Kidney tubule cell (primary cell): ENCODE measurements at places on chromosomes 1 and 21.

DNA sequence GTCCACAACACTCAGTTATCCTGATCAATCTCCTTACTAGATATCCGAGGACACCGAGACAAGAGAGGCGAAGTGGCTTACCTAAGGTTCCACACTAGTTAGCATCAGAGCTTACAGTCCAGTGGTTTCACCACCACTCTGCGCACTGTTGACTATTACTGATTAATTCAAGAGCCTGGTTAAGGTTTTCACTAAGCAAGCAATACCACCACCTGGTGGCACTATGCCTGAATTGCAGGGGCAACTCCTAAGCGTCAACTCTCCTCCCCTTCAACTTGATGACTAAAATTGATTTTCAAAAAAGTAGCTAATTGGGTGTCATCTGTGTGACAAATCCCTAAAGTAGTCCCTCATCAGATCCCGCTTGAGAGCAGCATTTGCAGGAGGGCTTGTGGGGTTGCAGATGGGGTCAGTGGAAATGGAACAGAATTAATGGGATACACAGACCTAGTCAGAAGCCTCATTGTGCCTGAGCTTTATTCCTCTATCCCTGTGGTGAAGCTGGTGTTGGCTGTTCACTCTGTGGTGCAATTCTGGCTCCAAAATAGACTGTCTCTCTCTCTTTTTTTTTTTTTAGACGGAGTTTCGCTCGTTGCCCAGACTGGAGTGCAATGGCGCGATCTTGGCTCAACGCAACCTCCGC, 9.1 kb downstream of the TTC22 start:
- peak; percentile 64 for DNase-seq

DNA sequence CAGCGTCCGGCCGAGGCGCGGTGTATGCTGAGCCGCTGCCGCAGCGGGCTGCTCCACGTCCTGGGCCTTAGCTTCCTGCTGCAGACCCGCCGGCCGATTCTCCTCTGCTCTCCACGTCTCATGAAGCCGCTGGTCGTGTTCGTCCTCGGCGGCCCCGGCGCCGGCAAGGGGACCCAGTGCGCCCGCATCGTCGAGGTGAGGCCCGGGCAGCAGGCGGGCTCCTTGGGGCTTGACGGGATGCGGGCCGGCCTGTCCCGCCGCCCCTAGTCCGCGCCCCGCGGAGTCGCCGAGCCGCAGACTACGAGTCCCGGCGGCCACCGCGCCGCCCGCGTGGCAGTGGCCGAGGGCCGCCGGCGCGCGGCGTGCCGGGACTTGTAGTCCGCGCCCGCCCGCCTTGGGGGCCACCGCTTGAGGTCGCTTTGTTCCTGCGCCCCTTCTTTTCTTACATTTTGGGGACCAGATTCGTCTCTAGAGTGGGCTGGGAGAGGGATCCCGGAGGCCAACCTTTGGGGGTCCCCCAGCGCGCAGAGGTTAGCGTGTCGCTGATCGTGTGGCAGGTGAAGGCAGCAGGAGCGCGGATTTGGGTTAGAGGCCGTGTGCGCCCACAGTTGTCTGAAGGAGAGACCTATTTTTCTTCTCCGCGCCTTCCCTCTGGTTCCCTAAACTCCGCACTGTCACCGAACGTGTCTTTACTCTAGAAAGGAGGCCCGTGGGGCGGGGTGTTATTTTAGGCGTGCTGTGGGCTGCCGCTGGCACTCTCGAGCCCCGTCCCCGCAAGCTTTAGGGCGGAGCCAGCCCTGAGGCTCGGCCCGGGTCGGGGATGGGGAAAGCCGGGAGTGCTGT, 553 bp downstream of the CMPK1 start:
- DNase-seq, result peak; percentile 83

DNA sequence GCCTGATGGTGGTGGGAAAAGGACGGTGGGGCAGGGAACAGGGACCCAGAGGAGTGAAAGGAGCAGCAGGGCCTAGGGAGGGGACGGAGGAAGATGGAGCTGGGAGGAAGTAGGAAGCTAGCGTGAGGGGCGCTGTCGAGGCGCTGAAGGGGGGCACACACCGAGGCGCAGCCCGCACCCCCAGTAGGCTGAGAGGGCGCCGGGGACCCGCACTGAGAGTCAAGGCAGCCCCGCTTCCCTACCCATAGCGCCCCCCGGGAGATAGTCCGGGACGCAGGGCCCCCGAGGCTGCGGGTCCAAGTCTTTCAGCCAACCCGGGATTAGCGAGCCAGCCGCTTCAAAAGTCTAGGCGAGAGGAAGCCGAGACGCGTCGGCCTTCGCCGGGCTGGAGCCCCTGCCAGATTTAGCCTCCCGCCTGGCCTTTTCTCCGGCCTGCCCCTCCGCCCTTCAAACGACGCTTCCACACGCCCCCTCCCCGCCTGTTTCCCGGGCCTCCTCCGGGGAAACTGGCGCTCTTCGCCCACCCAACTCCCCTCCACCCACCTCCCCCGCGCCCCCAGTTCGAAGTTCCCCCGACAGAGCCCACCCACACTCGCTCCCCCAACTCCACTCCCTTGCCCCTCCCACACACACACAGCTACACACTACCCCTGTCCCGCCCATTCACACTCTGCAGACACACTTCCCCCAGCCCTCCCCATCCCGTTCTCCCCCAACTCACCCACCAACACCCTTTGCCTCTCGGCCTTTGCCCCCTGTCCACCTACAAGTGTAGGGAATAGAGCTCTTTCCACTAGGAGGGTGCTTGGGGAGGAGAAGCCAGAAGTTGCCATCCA, 7.8 kb upstream of the PROX1 start:
- no peak for DNase-seq

DNA sequence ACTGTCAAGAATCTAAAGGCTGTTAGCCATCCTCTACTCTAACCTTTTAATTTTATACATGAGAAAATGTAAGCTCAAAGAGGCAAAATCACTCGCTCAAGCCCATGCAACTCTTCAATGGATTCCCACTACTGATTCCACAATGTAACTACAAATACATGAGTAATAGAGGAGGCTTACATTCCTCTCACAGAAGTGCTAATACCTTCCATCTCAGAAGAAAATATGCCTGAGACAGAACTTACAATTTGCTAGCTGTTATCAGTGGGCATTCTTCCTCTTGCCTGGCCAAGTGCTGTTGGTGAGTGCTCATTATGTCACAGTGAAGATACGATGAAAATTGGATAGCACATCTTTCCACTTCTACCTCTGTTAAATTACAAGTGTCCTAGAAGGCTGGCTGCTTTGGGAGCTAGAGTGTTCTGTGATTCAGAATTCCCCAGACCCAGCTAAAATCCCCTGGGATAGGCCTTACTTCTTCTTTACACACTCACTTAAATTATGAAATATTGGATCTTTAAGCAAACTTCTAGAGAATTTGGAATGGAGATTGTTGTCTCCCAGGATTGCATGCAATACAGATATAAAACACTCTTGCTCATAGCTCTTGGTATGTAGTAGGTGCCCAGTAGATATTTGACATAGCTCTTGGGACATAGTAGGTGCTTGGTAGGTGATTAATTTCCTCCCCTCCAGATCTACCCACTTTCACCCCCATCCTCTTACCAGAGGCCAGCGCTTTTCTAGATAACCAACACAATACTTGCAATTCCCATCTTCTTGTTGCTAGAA, 24.1 kb downstream of the BCL9 start:
- DNase-seq, result no peak

DNA sequence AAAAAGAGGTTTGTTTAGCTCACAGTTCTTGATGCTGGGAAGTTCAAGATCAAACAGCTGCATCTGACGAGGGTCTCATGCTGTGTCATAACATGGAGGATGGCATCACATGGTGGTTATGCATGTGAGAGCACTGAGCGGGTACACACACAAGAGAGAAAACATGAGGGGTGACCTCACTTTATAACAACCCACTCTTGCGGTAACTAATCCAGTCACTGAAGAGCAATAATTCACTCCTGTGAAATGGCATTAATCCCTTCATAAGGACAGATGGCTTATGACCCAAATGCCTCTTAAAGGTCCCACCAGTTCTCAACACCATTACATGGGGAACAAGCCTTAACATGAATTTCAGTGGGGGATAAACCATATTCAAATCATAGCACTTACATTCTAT, 23.2 kb upstream of the CHIT1 start:
- no peak for DNase-seq

- no peak for DNase-seq
These were observed 7.2 kb downstream of the KCNN3 start for GRCh38 chr1:154862907-154863306.

DNA sequence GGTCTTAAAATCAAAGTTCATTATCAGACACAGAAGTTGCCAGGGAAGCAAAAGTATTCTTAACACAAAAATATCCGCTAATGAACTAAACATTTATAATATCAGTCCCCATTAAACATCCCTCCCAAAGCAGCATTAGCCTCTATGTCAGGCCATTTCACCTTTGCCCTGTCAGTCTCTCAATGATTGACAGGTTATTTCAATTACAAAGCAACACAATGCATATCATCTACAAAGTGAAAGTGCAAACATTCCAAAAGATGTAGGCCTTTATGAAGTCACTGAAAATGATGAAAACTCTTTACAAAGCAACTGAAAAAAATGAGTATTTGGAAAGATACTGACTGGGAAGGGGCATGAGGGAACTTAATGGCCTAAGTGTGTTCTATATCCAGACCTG, 14.1 kb downstream of the ENAH start:
- DNase-seq, result no peak

GRCh38 chr1:29323636-29324035, 87.3 kb downstream of the PTPRU start:
- DNase-seq, result no peak

DNA sequence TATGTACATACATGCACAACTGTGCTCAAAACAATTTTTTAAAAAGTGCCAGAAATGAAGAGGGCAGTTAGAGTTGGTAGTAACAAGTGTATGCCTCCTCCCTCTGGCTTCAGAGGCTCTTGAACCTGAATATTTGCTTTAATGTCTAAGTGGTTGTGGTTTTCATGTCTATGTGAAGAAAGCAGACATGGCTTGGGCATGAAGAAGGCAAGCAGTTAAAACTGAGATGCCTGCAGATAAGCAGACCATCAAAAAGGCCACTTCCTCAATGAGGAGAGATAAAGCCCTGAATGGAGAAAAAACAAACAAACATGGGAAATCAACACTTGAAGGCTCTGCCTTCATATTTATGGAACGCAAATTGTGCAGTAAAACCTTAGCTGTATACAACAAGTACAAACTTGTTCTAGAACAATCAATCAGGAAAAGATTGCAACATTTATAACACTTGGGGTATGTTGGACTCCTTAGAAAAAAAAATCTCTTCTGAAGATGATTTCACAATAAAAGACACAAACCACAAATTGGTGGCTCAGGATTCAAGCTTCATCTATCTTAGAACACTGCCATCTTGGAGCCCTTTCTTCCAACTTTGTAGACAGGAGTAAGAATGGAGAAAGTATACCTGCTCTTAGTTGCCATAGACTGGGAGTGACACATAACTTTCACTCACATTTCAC, 52.7 kb upstream of the PLA2G4A start:
- no peak for DNase-seq

GRCh38 chr1:92481599-92481925, 5.2 kb downstream of the GFI1 start:
- DNase-seq, result no peak

GRCh38 chr1:174623324-174624035, 175.7 kb downstream of the GPR52 start:
- DNase-seq, result no peak

GRCh38 chr1:175629318-175629694, 114.1 kb downstream of the TNR start:
- no peak for DNase-seq

DNA sequence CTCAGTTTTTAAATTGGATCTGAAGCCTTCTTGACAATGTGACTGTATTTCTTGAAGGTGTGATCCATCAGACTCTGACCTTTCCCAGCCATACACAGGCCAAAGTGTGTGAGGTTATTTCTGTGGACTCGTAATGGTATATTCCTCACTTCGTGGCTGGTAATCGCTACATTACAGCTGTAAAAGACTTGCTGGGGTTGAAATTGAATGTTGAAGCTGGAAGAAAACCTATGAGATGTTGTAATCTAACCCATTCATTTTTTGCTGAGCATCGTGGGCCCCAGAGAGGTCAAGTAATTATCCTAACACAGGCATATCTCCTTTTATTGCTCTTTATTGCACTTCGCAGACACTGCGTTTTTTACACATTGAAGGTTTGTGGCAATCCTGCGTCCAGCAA, 405.6 kb upstream of the ZP4 start:
- no peak for DNase-seq

DNA sequence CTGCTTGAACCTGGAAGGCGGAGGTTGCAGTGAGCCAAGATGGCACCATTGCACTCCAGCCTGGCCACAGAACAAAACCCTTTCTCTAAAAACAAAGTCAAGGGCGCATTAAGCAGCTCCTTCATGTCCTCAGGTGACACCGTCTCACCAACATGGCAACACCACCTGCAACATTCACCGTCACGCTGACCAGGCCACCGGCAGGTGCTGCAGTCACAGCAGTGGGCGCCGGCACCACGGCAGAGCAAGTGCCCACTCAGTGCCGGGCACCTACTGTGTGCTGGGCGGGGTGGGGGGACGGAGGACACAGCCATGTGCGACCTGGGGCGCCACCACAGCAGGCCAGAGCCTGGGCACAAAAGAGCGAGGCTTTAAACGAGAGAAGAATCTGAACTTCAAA, 12.1 kb downstream of the ATAD3B start:
- DNase-seq, result no peak

DNA sequence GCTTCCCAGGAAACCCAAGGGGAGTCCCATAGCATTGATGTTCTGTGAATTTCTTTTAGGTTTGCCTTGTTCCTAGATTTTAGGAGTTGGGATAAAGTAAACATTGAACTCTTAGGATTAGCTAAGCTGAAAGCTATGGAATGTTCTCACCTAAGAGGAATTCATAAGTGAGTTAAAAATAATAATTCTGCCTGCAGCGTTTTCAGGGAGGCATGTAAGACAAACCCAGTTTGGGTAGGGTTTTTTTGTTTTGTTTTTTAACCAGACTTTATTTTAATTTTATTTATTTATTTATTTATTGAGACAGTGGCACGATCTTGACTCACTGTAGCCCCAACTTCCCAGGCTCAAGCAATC, 28.9 kb upstream of the CD101 start:
- peak; percentile 23 for DNase-seq

GRCh38 chr21:25790122-25790877, 55.5 kb downstream of the GABPA start:
- DNase-seq, result peak; percentile 38

DNA sequence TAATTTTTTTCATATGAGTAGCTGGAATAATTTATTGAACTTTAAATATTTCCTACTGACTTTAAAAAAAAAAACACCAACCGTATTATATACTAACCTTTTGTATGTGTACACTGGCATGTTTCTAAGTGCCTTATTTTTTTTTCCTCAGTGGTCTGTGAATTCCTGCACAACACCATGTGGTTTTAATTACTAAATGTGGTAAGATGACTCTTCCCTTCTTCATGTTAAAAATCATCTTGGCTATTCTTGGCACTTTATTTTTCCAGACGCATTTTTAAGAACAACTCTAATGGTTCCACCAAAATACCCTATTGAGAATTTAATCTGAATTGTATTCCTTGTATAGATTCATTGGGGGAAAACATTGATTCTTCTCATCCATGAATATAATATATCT, 28.4 kb downstream of the PPP2R5A start:
- DNase-seq, result no peak

- DNase-seq, result peak; percentile 67
These were observed 902.9 kb downstream of the LTN1 start for GRCh38 chr21:28089599-28090441.
